ENCODE measurements at places on chromosomes 16 and 17.

DNA sequence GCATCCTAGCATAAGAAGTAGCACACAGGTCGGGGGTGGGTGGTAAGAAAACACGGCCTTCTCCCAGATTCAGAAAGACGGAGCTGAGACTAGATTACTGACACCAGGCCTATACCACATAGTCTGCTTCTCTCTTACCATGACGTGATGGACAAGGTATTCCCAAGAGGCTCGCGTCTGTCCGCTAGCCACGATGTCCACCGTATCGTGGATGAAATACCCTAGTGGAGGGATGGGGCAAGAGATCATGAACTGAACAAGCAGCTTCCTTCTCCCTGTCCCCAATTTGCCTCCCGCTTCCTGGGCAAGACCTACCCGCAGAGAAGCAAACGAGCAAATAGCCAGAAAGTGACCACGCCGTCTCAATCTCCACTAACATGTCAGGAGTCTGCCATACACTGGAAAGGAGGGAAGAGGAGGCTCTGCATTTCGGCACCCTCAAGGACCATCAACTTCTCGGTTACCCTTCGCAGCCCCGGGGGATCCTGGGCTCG, 820 bp downstream of the TLCD1 start:
- no peak for DNase-seq

- no peak for DNase-seq
These were observed 13.8 kb downstream of the IGSF6 start for GRCh38 chr16:21638573-21638975.

DNA sequence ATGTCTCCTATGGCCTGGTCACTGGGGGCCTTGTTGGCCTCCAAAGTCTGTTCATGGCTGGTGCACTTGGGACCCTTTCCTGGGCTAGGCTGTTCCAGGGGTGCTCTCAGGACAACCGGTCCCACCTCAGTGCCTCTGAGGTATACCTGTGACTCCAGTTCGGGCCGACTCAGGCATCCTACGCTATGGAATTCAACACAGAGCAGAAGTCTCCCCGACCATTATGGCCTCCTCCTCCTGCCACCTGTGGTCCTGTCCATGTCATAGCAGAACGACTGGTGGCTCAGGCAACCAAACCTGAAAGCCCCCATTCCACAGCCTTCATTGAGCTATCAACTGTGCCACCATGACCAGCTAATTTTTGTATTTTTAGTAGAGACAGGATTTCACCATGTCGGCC, 8.5 kb upstream of the PSMD7 start:
- DNase-seq: no peak

GRCh38 chr17:22266231-22266630, 573.9 kb downstream of the KCNJ18 start:
- DNase-seq: no peak

- DNase-seq: peak; percentile 64
These were observed 24.9 kb upstream of the GRB2 start for GRCh38 chr17:75430159-75430974.

- DNase-seq: no peak
These were observed 901.6 kb upstream of the GOT2 start for GRCh38 chr16:59635674-59636073.

- no peak for DNase-seq
These were observed at the start of gene ZG16B for GRCh38 chr16:2829501-2830354. Gene ZG16B (plus strand): TSS chr16:2830303. CDS start chr16:2830442, 139 bp downstream.

DNA sequence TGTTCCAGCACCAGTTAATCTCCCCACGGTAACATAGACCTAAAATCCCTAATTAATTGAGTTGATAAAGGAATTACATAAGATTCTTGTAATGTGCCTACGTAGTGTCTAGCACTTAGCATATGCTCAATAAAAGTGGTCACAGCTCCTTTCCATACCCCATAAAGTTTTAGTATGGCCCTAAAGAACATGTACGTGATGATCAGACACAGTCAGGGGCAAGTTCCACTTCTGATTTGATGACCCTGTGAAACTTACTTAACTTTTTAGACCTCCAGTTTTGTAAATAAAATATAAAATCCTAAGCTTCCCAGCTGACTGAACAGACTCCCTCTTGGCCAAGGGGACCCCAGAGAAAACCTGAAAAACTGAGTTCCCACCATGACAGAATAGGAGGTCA, 391.3 kb upstream of the ERCC4 start:
- no peak for DNase-seq

GRCh38 chr16:16022683-16023064, 73.3 kb downstream of the ABCC1 start:
- DNase-seq: no peak

DNA sequence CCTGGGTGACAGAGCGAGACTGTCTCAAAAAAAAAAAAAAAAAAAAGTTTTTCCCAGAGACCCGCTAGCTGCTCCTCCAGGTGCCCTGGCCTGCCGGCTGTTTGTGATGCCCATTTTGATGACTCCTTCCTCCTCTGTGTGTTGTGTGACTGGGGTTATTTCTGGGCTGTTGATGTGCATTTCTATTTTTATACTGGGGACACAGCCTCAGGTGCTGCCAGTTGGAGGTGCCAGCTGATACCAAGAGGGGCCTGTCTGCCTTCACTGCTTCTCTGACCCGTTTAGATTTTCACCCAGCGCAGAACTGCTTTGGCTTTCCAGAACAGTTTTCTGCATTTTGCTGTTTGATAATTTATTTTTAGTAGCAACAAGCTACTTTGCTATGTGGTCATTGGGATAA, 6.7 kb downstream of the PLA2G15 start:
- no peak for DNase-seq

DNA sequence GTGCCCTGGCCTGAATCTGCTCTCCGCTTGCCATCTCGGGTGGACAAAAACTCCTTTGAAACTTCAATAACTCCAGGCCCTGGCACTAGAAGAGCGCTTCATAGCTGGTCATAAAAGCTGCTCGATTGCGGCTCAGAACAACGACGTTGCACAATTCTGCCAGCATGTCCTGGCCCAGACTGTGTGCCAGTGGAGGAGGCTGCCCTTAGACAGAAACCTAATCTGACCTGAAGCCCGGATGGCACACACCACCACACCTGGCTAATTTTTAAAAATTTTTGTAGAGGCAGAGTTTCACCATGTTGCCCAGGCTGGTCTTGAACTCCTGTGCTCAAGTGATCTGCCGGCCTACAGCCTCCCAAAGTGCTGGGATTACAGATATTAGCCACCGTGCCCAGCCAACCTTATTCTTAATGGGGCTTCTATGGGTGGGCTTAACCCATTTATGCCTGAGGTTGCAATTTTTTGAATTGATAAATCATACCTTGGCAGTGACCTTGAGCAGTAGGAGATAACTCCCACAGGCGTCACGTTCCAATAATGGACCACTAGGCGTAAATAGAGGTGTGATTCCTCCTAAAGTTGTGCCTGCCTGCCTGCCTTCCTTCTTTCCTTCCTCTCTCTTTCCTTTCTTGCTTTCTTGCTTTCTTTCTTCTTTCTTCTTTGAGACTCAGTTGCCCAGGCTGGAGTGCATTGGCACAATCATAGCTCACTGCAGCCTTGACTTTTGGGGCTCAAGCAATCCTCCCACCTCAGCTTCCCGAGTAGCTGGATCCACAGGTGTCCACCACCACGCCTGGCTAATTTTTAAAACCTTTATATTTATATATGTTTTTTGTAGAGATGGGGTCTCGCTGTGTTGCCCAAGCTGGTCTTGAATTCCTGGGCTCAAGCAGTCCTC, 1.1 kb upstream of the PPL start:
- no peak for DNase-seq

GRCh38 chr17:71202449-71202848, 918.4 kb upstream of the SOX9 start:
- no peak for DNase-seq

DNA sequence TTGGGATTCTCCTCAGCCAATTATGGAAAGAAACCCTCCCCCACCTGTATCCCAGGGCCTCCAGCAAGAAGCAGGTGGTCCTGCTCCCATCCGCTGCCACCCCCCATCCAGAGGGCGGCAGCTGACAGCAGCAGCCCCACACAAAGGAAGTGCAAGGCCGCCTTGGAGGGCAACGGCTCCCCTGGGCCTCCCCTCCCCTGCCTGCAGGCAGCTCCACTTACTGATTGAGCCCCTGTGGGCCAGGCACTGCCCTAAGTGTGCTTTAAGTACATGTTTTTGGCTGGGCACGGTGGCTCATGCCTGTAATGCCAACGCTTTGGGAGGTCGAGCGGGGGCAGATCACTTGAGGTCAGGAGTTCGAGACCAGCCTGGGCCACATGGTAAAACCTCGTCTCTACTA, 257.6 kb downstream of the PARN start:
- DNase-seq: no peak

GRCh38 chr16:89191901-89192185, 8.5 kb downstream of the SLC22A31 start:
- no peak for DNase-seq

DNA sequence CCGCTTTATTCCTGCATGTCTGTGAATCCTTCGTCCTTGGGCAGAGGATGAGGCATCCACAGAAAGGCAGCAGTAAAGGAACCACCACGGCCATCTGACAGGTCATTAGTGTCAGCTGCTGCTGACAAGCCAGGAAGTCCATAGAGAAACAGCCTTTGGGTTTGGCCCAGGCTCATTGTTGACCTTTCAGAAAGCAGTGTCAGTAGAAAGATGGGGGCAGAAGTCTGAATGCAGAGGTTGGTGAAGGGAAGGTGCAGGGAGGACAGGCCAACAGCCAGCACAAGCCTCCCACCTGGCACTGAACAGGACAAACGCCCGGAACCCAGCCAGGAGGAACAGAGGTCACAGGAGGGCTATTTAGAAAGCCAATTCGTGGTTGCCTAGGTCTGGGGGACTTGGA, 105.8 kb downstream of the VAT1L start:
- no peak for DNase-seq

DNA sequence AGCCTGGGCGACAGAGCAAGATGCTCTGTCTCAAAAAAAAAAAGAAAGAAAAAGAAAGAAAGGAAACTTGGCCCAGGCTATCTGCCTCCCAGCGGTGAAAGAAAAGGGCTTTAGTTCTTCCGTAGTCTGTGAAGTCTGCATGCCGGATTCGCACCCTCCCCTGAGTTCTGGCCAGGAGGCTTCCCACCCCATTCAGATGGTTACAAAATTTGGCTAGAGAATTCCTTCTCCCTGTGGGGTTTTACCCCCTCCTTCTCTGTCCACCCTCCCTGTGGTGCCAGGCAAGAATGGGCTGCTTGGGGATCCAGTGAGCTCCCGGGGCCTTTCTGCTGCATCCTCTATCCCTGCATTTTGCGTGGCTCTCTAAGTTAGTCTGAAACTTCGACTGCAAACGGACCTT, 37.8 kb downstream of the PAFAH1B1 start:
- no peak for DNase-seq

DNA sequence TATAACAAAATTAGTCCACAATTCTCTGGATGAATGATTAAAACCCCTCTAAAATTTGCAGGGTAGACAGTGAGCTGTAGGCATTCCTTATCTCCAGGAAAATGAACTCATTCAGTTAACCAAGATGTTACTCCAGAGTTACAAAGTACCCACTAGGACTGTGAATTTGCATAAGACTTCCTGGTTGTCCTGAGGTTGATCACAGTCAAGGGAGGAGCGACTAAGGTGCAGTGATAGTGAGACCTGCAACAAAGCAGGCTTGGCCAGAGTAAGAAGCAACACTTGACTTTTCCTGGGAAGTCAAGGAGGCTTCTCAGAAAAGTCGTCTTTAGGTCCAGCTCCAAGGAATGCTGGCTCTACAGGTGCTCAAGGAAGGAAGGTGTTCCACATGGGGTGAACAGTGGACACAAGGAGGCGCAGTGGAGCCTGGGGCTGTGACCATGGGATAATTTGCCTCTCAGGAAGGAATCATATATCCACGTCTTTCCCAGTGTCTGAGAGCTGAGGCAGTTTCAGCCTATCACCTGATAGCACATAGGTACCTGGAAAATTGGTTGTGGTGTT, 821.1 kb upstream of the EEF2KMT start:
- no peak for DNase-seq

GRCh38 chr17:42898147-42898811, 2.3 kb upstream of the G6PC1 start:
- DNase-seq: no peak

DNA sequence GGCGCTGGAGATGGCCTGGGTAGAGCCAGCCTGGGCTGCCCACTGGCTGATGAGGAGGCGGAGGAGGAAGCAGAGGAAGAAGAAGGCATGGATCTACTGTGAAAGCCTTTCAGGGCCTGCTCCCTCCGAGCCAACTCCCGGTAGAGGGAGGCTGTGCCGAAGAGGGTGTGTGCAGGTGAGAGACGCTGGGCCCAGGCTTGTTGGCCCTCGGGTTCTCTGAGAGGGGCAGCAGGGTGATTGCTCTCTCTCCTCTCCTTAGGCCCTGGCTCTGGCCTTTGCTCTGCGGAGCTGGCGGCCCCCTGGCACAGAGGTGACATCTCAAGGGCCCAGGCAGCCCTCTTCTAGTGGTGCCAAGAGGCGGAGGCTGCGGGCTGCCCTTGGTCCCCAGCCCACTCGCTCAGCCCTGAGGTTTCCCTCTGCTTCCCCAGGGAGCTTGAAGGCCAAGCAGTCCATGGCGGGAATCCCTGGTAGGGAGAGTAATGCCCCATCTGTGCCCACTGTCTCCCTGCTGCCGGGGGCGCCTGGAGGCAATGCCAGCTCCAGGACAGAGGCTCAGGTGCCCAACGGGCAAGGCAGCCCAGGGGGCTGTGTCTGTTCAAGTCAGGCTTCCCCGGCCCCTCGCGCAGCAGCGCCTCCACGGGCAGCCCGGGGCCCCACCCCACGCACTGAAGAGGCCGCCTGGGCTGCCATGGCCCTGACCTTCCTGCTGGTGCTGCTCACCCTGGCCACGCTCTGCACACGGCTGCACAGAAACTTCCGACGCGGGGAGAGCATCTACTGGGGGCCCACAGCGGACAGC, 3.6 kb downstream of the TP53I13 start:
- peak; percentile 67 for DNase-seq

DNA sequence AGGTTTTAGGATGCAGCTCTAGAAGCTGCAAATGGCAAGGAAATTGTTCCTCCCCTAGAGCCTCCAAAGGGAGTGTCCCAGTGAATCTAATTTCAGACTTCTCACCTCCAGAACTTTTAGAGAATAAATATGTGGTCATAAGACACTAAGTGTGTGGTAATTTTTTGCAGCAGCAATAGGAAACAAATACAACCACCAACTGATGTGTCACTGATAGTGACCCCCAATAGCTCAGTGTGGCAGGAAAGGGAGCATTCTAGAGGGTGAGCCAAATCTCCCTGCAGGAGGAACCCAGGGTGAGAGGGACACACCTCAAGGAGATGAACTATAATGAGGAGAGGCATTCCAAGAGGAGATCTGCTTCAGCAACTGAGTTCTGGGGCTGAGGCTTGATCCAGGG, 4.1 kb downstream of the CCL4L2 start:
- DNase-seq: no peak

- DNase-seq: peak; percentile 87
These were observed 289.4 kb downstream of the SEC14L1 start for GRCh38 chr17:77429969-77430752.
